ENCODE measurements at places on chromosomes 3 and 15.
A peak's percentile ranks its signal among the peaks of the same experiment; 100 is the strongest.

DNA sequence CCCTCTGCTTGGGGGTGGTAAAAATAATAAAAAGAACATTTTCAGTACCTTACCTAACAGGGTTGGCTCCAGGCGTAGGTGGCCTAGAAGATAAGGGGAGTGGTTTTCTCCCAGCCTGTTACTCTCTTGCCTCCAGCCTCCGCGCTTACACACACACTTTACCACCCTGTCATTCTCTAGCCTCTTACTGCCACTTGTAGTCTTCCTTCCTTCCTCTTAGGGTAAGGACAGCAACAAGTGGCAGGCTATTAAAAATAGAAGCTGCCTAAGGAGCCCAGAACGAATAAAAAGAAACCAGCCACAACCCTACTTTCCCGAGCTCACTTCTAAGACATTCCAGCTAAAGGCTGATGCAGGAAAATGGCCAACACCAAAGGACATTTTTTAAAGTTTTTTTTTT lies 9.6 kb upstream of the LIPH start:
- no peak for DNase-seq

DNA sequence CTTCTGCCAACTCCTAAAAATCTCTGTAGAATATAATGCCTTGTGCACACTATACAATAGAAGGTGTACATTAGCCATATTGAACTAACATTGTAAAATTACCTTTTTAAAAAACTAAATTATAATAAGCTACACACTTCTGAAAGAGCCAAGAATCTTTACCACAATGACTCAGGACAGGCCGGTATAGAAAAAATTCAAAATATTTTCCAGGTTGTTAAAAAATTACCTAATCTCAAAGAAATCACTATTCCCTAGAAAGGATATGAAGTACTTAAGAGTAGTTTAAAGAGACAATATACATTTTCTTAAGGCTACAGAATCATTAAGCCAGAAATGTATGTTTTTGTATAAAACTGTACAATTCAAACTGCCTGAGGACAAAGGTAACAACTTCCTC lies 48.5 kb downstream of the TJP1 start:
- DNase-seq = no peak

GRCh38 chr3:22937536-22937935 lies 265.6 kb upstream of the UBE2E2 start:
- DNase-seq = no peak

- DNase-seq = no peak
Measured at GRCh38 chr3:108096532-108097321, 5.9 kb upstream of the CD47 start.

DNA sequence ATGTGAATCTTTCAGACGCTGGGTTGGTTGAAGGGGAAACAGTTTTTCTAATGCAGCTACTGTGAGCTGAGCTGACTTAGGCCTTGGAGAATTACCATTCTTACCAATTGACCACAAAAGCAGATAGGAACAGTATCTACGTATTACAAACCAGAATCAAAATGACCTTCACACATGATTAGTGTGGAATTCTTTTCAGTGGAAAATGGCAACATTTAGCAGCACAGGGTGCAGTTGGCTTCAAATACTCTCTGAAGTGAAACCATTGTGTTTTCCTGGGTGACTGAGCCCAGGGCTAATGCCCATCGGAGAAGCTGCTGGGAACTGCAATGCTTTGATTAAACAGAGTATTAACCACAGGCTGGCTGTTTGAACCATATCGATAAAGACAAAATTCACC lies 40.2 kb upstream of the GOLGA8J start:
- DNase-seq = no peak

DNA sequence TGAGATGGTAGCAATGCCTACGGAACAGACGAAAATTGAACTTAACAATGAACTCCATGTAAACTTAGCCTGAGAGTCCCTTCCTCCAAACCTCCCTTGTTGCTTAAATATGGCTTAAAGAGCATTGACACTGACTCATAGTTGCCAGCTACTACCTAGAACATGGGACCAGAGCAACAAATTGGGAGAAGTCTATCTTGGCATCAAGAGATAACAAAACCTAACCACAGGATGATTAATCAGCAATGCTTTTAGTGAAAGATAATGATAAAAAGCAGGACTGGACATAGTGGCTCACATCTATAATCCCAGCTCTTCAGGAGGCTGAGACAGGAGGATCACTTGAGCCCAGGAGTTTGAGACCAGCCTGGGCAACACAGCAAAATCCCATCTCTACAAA lies 117.8 kb upstream of the MNS1 start:
- no peak for DNase-seq

DNA sequence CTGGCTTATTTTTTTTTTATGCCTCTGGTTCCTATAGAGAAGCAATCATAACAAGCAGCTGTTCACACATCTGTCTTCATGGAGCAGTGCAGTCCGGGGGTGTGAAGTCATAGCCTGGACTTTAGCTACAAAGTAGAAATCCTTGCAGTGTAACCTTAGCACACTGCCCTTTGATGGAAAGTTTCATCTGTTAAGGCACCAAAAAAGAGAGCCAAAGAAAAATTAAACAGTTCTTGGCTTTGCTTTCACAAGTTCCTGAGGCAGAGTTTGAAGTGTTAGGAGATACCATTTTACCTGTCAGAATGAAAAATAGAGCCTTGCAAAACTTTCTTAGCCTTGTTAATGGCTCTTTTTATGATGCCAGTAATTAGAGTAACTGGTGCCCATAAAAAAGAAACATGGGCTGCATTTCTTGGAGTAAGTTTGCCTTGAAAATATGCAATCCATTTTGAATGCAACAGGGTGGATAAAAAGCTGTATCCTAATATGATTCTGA lies 84.1 kb downstream of the PIK3R4 start:
- DNase-seq = no peak

DNA sequence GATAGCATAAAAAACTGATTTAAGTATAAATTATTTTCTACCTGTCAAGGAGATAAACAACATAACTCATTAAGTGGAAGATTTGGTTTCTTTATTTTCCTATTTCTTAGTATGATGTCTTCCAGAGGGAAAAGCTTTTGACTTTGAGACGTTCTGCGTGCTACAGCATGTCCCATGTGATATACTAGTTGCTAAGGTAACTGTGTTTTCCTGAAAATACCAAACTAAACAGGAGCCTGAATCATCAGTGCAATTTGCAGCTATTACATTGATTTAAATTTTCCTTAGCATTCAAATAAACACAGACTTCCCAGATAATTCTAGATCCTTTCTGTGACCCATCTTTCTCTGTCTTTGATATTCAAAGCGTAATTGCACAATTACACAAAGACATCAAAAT lies 117.7 kb upstream of the P2RY1 start:
- DNase-seq = no peak

- peak; percentile 19 for DNase-seq
Measured at GRCh38 chr3:134312072-134312872, 61.6 kb upstream of the RYK start.

GRCh38 chr3:14352002-14352627 lies 50.3 kb upstream of the SLC6A6 start:
- DNase-seq = no peak

DNA sequence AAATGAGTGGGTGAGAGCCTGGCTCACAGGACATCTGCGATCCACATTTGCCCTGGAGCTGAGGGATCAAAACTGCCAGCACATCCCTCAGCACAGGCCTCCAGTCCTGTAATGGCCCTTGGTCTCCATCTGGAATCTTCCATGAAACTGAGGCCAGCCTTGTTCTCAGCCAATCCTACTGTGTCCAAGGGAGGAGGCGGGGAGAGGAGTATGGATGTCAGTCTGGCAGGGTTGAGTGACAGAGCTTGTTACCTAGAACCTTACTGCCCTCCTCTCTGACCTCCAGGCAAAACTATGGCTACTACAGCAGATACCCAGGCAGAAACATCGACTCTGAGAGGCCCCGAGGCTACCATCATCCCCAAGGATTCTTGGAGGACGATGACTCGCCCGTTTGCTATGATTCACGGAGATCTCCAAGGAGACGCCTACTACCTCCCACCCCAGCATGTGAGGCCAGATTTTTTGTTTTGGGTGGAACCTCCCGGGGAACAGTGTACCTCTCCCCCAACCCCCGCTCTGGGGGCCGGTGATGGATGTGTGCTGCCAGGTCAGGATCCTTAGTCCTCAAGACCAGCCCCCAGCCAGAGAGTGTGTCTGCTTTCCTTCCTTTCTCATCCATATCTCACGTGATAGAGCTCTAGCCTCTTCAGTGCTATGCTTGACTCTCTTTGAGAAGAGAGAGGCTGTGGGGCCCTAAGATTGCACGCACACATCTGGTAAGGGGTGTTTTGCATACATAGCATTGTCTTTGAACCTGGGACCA lies 41.3 kb downstream of the CHDH start:
- no peak for DNase-seq

GRCh38 chr15:50820808-50821382 lies 55.4 kb upstream of the SPPL2A start:
- DNase-seq = no peak

DNA sequence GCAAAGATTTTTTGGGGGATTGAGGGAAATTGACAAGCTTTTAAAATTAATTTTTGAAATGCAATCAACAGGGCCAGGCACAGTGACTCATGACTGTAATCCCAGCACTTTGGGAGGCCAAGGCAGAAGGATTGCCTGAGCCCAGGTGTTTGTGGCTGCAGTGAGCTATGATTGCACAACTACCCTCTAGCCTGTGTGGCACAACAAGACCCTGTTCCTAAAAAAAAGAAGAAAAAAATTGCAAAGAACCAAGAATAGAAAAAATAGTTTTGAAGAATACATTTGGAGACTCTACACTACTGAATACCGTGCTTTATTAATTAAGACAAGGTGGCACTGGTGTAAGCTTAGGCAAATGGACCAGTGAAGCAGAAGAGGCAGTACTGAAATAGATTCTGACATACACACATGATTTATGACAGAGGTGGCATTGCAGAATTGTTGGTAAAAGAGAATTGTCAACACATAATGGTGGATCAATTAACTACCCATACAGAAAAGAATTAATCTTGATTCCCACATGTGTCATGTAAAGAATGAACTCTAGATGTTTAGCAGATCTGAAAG lies 443.3 kb upstream of the ATP11B start:
- no peak for DNase-seq

DNA sequence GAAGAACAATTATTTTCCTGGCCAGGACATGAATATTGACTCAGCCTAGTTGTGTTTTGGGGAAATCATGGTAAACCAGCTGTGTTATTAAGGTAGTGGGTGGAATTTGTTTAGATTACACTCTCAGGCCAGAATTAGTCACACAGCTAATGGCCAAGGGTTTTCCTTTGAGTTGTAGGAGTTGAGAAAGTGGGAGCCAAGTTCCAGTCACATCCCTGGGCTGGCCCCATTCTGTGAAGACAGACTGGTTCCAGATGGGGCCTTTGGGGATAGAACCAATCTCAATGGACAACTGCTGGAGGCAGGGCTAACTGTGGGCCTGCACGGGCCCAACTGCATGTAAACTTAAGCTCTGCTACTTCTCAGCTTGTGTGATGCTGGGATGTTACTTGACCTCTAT lies 1.4 kb upstream of the RASL12 start:
- DNase-seq = no peak

GRCh38 chr15:42456531-42456930 lies 34.4 kb downstream of the ZNF106 start:
- DNase-seq = no peak

DNA sequence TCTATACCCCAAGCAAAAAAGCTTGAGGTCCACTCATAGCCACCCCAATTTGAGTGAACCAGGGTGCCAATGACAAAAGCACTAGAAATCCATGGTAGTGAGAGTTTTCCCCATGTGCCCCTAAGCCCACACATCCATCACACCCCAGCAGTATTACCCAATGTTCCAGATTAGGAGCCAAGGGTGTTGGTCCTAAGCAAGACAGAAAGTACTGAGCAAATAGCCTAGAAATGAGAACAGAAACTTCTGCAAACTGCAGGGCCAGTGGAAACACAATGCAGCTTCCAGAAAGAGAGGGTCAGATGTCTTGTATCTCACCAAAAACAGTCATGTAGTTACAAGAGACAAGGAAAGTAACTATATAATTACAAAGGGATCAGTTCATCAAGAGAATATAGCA lies 10.9 kb upstream of the OXTR start:
- DNase-seq = no peak

DNA sequence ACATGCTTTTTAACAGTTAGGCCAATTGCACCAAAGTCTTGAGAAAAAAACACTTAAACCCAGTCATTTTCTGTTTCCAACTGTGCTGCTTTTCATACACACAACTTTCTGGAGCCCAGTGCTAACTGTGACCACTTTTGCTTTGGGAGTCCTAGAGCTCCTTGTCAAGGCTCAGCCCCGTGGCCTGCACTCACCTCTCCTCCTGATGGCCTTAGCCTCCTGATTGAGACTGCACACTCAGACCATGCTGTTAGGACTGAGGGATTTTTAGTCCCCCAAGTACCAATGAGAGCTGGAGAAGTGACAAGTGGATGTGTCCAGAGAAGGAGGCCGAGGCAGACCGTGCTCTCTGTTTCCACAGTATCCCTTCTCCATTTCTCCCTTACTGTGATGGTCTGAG lies 15.2 kb upstream of the RARRES1 start:
- DNase-seq = no peak

DNA sequence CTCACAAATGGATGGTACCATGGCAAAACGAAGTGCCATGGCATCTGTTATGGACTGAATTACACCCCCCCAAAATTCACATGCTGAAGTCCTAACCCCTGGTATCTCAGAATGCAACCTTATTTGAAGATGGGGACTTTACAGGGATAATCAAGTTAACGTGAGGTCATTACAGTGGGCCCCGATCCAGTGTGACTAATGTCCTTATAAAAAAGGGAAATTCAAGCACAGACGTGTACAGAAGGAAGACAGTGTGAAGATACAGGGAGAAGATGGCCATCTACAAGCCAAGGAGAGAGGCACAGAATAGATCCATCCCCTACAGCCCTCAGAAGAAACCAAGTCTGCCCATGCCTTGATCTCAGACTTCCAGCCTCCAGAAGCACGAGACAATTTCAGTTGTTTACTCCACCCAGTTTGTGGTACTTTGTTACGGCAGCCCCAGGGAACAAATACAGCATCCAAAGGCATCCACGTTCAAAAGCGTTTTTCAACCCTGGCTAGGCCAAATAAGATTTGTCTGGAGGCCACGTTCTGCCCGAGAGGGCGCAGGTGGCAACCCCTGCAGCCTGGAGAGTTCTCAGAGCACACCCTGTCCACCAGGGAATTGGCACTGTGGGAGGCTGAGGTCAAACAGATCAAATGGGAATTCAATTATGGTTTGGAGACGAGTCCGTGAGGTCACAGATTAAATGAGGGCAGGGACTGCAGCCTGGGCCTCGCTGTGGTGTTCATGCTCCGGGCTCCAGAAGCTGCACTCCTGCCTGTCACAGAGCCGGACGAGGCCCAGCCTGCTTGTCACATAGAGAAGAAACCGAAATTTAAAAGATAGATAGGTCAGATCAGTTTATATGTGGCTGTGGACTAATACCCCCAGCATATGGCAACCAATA lies 494.8 kb downstream of the SHQ1 start:
- no peak for DNase-seq

DNA sequence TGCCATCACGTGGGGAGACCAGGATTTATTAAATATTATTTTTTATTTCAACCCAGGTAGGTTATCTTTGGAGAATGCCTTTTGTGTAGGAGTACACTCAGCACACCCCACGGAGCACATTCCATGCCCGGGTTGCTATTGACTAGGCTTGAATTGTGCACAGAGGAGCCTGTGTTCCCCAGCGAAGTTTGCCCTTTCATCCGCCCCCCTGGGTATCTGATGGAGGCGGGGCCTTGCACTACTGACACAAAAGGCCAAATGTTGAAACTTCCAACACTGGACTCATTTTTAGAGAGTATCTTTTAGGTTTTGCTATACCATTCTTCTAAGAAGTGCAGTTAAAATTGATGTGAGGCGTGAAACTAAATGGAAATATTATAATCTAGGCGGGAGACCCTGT lies 39.3 kb upstream of the PPP4R2 start:
- no peak for DNase-seq

Data from natural killer cell (primary cell).